BE2C (cell line): ENCODE measurements at places on chromosomes 1 and 21.

- DNase-seq: no peak
Measured at GRCh38 chr1:14866911-14867612, 268.6 kb downstream of the KAZN start.

DNA sequence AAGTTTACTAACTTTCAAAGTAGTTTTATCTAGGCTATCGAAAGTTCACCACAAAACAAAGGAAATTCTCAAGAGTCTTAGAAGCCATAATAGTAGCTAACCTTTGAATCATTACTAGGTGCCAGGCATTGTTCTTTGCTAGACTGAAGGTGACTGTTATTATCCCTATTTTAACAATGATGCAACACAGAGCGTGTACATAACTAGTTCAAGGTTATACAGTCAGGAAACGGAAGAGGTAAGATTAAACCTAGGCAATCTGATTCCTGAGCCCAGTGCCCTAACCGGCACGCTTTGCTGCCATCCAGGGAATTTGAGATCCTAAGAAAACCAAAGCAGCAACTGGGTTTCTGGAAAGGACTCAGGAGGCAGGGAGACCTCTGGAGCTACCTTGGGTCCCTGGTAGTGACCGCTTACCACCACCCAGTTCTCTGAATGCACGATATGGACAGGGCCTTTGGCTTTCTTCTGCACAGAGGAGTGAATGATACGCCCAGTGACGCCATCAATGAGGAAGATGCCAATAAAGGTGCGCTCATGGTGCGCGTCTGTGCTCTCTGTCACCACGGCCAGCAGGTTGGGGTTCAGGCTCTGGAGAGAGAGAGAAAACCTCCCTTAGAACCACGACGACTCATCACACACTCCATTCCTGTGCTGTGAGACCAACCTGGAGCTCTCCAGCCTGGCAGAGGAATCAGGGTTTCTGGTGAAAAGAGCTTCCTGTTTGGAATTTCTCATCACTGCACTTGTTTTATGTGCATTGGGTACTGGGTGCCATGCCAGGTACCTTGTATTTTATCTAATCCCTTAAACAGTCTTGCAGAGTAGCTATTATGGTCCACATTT, 13.1 kb upstream of the UBR4 start:
- DNase-seq: no peak

- DNase-seq: no peak
Measured at GRCh38 chr1:31861346-31861745, 45.5 kb upstream of the SPOCD1 start.

GRCh38 chr1:193060938-193061337, 1.5 kb downstream of the RO60 start:
- DNase-seq: peak; percentile 26

GRCh38 chr1:223177681-223178080, 34.6 kb upstream of the TLR5 start:
- DNase-seq: no peak

- no peak for DNase-seq
Measured at GRCh38 chr21:40041446-40041845, 174.2 kb downstream of the PCP4 start.

- DNase-seq: no peak
Measured at GRCh38 chr1:160863061-160863773, 530 bp upstream of the CD244 start.

DNA sequence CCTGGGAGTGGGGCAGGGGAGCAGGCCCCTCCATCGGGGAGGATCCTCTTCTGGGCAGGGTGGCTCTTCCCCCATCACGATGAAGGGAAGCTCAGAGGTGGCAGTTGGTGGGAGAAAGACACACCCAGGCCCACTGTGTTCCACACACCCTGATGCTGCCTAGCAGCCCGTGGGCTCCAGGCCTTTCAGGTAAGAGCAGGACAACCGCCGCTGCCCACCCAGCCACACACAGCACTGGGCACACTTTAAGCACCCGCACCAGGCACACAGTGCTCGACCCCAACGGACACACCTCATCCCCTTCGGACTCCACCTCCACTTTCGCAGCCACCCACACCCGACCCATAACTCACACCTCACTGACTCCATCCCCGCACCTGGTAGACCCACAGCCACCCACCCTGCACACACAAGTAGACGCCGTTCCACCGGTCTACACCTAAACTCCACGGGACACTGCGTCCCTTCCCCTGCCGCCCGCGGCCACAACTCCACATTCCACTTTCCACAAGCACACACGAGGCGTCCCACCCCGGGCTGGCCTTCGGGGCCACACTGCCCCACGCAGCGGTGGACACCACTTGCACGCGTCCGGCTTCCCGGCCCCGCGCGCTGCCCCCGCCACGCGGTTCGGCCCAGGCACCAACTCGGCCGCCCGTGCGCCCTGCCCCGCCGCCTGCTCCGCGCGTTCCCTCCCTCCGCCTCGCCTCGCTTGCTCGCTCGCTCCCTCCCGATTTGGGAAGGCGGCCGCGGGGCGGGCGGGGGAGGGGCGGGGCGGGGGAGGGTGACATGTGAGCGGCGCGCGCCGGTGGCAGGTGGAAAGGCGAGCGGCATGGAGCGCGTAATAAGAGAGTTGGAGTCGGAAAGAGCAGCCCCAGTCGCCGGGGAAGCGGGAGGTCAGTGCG, at the start of gene KCNQ4:
Gene KCNQ4, plus strand, starts transcription at position 787 of the 905 bp plus-strand sequence. CDS start 307 bp downstream, outside the sequence.
- DNase-seq: peak; percentile 29
